ENCODE measurements at places on chromosomes 3 and 15.

DNA sequence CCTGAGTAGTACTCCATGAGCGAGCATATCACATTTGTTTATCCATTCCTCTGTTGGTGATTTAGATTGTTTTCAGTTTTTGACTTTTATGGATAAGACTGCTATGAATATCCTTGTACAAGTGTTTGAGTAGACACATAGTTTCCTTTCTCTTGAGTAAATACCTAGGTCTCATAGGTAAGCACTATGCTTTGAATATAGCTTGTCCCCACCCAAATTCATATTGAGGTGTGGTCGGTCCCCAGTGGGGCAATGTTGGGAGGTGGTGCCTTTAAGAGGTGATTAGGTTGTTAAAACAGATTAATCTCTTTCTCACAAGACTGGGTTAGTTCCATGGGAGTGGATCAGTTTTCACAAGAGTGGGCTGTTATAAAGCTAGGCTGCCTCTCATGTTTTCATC lies 42.8 kb downstream of the CDCP1 start:
- DNase-seq: no peak

GRCh38 chr15:70415398-70415797 lies 317.7 kb upstream of the TLE3 start:
- no peak for DNase-seq

DNA sequence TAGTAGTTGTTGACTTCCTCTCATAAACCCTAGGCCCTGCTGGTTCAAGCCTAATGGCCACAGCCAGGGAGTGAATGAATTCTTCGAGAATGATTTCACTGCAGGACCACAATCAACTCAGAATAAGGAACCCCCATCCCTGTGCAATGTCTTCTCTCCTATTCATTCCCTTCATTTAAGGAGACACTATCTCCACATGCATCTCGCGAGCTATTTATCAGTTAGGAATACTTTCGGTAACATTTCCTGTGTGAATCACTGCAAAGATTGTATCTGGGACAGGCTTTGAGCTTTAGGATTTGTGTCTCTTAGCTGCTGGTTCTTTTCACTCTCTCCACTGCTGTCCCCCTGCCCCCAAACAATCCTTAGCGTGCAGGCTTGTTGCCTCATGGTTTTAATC lies 94.4 kb downstream of the MYLK start:
- DNase-seq: no peak

DNA sequence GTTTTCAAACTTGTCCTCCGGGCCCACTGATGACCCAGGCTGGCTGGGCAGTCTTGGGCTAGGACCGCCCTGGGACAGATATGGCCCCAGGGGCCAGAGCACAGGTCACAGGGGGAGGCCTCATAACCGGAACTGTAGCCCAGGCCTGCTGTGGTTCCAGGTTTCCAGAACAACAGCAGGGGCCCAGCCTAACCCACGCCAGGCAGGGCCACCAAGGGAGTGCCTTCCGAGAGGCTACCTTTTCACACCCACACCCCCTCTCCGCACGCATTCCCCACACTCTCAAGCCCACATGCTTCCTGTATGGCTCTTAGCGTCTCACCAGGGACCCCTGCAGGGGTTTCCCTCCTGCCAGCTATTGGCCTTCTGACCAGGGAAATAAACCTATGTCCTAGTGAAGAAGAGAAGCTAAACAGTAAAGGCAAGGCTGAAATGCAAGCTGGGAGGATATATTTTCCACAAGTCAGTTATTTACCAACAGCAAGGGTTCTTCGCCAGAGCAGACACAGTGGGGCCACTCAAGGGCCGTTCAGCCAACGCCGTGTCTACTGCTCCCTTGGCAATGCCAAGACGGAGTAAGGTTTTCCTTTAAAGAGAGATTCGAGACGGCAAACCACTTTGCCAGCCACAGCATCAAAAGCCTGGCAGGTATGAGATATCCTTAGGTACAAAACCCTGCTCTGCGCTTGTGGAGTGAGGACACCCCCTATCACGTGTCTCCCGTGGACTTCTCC lies 135.1 kb downstream of the ATP10A start:
- no peak for DNase-seq

- no peak for DNase-seq
These were observed 1121.2 kb downstream of the SI start for GRCh38 chr3:163957072-163957471.

DNA sequence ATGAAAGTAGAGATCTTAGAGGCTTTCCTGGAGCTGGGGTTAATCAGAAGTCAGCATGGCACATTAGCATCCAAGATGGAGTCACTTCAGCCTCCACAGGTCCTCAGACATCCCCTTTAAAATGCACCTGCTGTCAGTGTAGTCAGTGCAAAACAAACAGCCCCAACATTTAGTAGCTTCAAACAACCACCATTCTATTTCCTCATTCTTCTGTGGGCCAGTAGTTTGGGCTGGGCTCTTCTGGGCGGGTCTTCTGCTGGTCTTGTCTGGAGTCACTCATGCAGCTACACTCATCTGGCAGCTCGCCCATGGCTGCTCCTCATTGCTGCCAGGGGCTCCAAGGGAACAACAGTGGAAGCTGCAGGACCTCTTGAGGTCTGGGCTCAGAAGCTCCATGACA lies 99.9 kb downstream of the TLE3 start:
- no peak for DNase-seq

GRCh38 chr15:49876401-49877038 lies 242.5 kb downstream of the ATP8B4 start:
- DNase-seq: no peak

DNA sequence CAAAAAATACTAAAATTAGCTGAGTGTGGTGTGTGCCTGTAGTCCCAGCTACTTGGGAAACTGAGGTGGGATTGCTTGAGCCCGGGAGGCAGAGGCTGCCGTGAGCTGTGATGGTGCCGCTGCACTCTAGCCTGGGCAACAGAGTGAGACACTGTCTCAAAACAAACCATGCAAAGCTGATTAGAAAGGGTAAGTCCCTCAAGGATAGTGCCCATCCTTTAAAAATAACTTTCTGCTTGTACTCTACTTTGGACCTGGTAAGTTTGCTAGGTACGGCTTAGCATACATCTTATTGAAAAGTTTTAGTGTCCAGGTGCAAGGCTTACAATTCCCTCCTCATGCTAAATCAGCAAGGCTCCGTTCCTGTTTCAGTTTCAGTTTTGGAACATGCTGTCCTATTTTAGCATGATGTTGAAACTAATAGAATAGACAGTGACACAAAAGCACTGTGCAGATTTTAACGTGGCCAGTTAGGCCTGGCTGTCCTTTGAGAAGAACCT lies 21.4 kb downstream of the FEM1B start:
- DNase-seq: peak; percentile 32

DNA sequence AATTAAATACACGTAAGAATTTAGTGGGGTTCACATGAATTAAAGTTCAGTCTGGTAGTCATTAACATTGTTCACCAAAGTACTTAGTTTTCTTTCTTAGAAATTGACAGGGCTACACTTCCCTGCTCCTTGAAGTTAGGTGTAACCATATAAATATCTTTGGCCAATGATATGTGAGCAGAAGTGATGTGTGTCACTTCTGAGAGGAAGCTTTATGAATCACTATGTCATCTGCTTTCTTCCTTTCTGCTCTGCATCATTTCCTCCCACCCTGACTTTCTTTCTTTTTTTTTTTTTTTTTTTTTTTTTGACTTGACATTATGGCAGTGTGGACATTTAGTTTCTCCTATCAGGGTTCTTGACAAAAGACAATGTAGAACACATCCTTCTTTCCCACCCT lies 156.2 kb upstream of the COL8A1 start:
- DNase-seq: no peak

DNA sequence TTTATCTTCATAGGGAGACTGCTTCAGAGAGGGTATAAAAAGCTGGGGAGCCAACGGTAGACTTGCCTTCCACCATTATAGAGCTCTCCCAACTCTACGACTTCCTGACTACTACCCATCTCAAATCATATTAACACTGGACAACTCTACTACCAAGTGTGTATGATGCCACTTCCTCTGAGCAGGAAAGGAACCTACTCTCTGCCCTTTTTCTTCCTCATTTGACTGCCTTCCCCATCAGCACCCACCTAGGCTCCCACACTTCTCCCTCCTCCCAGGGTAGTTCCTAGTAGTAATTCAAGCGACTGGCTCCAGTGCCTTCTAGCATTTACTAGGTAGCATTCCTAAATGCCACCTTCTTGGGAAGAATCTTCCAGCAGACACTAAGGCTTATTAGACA lies 24.5 kb upstream of the TBL1XR1 start:
- DNase-seq: no peak

- no peak for DNase-seq
These were observed 10.8 kb downstream of the CLCN2 start for GRCh38 chr3:184350618-184351017.

DNA sequence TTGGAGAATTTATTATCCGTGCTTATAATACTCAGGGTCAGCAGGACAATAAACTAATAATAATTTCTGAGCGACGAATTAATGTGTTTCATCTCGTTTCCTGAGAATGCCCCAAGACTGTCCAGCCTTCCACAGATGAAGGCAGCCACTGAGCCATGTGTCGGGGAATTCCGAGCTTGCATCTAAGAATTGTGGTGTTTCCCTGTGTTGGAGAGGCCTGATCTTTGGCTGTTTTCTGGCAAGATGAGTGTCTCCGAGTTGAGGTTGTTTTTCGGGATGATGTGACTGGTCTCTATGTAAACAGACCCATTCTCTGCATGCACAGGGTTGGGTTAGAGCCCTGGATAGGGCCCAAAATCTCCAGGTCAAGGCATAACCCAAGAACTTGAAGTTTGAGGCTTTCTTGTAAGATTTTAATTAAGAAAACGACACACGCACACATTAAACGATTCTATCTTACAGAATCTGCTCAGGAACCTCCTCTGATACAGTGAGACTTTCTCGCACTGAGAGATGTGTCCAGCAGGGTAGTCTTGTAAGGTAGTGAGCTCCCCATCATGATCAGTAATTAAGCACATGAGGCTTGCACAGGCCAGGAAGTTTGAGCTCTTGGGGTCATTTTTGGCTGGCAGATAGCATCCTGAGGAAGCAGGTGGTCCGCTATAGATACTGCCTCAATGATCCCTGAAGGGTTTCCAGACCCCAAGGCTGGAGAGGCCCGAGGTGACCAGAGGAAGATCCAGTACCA lies 14.4 kb downstream of the FGD5 start:
- no peak for DNase-seq

DNA sequence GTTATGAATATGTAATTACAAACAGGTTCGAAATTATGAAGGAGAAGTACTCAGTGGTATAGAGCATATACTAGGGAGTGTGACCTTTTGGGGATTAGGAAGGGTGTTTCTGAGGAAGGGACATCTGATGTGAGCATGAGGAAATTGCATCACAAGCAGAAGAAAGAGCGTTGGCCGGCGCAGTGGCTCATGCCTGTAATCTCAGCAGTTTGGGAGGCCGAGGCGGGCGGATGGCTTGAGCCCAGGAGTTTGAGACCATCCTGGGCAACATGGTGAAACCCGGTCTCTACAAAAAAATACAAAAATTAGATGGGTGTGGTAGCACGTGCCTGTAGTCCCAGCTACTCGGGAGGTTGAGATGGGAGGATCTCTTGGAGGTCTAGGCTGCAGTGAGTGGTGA lies 6.9 kb downstream of the CMTM7 start:
- DNase-seq: no peak

DNA sequence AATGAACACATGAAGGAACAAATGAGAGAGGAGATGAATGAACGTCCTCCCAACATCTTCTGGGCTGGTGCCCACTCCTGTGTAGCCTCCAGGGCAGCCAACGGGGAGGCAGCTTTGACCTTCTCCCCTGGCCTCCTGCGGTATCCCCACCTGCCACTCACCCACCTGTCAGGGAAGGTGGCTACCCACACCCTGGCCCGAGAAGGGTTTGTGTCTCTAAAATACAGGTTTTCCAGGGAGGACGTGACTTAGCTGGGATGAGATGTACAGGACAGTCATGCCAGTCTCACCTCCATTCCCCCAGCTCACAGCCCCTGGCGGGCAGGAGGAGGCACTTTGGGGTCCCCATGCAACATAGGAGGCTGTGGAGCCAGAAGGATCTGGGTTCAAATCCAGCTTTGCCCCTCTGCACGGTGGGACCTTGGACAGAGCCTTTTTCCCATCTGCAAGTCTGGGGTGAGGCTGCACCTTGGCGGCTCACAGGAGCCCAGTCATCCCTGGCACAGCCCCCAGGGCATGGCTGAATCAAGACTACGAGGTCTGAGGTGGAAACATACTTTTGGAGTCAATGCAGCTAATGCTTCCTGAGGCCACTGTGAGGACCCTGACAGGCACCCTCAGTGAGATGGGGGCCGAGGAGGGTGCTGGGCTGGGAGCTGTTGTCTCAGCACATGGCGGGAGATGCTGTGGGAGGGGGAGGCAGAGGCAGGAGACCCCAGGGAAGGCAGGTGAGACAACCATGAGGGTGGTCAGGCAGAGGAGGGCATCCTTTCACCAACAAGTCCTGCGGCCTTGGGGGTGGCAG lies 11.1 kb upstream of the PLXND1 start:
- DNase-seq: no peak

- no peak for DNase-seq
These were observed 67.8 kb downstream of the ADAMTS9 start for GRCh38 chr3:64620020-64620419.

DNA sequence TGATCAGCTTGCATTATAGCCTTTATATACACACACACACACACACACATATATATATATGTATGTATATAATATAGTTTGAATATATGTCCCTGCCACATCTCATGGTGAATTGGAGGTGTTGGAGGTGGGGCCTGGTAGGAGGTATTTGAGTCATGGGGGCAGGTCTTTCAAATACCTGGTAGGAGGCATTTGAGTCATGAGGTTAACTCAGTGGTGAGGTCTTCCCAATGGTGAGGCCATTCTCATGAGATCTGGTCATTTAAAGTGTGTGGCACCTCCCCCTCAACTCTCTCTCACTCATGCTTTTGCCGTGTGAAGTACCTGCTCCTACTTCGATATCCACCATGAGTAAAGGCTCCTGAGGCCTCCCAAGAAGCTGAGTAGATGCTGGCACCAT lies 27.5 kb upstream of the FHIT start:
- DNase-seq: no peak

DNA sequence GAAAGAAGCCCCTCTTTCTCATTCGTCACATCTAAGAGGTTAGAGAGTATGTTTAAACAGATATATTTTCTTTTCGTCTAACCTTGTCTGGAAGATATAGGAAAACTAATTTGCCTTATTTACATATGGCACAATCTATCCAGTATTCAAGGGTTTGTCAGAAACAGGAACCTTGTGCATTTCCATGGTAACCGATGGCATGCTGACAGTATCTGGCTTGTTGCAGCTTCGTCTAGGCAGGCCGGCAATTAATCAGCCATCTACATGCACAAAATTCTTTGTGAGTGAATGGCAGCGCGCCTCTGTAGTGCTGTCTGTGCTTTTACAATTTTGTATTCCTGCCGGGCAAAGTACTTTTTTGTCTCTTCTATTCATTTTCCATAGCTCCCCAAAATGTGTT lies 294.0 kb upstream of the SOX2 start:
- DNase-seq: no peak

GRCh38 chr15:92870010-92870591 lies 30.0 kb upstream of the CHD2 start:
- DNase-seq: no peak
